ENCODE measurements at places on chromosomes 5 and 9.

GRCh38 chr5:93789173-93790067, 48.0 kb upstream of the POU5F2 start:
- DNase-seq: no peak

DNA sequence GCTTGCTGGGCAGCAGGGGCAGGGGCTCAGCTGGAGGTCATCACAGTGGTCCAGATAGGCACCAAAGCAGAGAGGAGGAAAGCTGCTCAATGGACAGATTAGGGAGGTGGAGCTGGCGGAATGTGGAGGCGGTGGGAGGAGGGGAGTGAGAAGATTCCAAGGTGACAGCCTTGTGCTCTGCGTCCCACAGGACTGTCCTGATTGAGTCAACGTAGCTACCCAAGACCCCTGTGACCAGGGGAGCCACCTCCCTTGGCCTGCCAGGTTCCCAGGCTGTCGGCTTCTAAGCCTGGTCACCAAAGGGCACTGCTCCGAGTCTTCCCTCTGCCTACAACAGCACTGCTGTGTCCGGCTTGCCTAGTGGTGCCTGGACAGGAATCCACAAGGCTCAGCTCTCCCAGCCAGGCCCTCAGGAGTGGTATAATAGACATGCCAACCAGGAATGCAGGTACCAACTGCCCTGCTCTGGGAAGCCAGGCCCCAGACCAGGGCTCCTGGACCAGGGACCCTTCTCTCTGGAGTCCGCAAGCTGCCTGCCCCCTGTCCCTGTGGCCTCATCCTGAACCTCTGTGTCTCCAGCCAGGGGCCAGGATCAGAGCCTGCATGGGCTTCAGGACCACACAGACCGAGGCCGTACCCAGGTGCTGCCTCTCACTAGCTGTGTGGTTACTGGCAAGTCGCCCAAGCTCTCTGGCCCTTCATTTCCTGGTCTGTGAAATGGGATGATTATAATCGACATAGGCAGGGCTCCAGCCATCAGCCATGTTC, 67.9 kb downstream of the STK10 start:
- no peak for DNase-seq

DNA sequence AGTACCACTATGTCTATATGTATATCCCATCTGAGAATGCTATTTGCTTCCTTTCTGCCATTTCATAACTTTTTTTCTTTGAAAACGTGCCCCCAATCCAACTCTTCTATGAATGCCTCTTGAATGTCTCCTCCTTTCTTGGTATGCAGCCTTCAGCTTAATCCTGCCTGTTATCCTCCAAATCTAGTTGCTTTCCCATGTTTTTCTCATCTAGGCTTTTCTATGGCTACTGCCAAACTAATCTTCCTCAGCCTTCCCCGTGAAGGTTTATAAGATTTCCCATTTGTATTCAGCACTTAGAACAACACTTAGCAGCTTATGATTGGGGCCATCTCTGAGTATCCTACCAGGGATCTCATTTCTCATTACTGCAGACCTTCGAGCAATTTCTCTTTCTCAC, 2.5 kb downstream of the TGFBR1 start:
- DNase-seq: no peak

- DNase-seq: no peak
Observed at GRCh38 chr5:5886812-5887486, 464.5 kb downstream of the ICE1 start.

DNA sequence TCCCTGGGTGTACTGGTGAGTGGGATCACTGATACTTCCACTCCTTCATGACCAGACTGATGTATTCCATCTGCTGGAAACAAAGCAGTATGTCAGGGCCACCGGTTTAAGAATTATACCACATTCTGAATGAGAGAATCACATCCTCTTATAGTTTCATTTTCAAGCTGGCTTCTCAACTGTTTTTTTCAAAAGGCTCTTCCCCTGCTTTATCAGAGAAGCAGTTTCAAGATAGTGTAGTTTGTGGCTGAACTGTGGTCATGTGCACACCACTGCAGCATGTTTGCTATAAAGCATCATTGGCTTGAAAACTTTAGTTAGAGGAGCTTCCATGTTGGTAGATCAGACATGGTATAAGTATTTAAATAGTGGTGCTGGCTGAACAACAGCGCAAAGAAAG, 450.5 kb upstream of the CDH10 start:
- DNase-seq: no peak

DNA sequence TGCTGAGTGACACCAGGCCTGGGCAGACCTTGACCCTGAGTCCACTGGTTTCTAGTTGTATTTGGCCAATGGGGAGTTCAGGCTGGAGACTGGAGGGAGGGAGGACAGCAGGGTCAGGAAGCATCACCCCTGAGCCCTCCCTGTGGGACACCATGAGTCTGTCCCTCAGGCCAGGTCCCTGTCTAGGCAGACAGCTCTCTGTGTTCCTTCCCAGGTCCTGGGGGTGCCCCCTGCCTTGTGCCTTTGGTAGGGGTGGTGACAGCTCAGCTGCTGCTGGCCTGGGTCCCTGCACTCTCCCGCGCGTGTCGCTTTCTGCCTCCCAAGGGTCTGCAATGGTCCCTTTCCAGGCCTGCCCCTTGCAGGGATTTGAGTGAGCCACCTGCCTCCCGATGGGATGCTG, 125.5 kb downstream of the OLFM1 start:
- DNase-seq: no peak

GRCh38 chr5:174431504-174431903, 292.9 kb upstream of the MSX2 start:
- DNase-seq: no peak

- DNase-seq: no peak
Observed at GRCh38 chr5:72644296-72644695, 137.1 kb upstream of the ZNF366 start.

DNA sequence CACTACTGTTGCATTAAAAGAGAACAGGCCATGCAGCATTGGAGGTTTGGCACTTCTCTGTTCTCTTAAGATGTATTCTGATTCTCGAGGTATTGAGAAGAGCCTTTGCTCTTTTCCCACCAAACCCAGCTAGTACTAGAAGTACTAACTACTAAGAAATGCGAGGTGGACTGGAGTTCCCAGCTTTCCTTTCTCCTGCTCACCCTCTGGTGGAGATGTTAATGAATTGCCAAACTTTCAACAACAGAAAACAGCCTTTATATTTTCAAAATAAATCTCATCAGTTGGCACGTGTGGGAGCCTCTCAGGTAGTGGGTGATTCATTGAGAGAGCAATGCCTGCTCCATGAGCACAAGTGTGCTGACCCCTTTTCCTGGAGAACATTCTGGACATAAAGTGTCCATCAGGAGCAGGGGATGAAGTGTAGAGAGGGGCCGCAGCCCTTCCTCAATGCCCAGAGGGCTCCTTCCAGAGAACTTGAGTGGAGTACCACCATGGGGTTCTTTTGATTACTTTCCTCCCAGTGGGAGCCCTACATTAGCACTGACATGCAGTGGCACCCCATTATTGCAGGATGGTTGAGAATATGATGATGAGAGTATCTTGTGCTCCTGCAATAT, 45.7 kb downstream of the TMEM174 start:
- DNase-seq: no peak

DNA sequence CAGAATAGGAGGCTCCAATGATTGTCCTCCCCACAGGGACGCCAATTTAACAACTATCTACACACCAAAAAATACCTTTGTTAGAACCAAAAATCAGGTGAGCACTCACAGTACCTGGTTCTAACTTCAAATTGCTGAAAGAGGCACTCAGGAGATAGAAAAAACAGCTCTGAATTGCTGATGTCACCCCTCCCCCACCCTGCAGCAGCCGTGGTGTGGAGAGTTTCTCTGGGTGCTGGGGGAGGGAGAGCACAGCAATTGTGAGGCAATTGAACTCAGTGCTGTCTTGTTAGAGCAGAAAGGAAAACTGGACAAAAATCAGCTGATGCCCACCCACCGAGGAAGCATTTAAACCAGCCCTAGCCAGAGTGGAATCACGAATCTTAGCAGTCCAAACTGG, 41.8 kb downstream of the TNFSF8 start:
- no peak for DNase-seq

DNA sequence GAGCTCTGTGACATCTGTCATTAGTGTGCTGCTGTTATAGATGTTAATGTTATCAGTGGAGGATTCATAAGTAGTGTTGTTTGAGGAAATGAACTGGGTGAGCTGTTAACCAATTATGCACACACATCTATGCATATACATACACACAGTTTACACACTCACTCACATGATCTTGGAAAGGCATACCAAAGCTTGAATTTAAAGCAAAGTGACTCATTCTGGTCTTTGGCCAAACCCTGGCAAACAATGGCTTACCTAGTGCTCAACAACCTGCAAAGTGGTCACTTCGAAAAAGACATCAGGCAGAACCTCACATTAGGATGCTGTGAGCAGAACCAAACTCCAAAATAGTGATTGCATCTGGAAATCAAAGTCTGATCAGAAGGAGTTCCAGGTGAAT, 1037.3 kb upstream of the CDH6 start:
- DNase-seq: no peak

DNA sequence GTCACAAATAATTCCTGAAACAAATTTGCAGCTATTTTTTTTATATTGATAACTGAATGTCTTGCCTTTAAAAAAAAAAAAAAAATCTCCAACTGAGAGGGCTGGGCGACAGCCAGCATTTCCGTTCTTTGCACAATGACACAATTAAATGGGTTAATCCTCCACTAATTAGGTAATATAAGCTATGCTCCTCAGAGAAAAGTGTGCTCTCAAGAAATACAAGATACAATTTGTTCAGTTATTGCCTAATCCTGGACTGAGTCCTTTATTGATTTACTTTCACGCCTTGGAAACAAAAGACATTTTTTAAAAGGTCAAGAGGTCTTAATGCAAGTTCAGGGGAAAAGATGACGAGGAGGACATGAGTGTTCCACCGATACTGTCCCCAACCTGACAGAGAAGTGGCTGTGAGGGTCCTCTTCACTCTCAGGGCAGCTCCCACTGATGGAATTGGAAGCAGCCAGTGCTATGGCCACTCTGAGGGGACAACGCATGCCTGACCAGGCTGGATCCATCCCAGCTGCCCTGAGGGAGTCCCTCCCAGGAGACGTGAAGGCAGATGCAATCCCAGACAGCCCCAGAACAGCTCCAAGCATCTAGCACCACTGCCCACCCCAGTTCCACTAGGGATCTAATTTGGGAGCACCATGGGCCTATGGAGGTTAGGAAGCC, 220.7 kb downstream of the GNA14 start:
- no peak for DNase-seq

DNA sequence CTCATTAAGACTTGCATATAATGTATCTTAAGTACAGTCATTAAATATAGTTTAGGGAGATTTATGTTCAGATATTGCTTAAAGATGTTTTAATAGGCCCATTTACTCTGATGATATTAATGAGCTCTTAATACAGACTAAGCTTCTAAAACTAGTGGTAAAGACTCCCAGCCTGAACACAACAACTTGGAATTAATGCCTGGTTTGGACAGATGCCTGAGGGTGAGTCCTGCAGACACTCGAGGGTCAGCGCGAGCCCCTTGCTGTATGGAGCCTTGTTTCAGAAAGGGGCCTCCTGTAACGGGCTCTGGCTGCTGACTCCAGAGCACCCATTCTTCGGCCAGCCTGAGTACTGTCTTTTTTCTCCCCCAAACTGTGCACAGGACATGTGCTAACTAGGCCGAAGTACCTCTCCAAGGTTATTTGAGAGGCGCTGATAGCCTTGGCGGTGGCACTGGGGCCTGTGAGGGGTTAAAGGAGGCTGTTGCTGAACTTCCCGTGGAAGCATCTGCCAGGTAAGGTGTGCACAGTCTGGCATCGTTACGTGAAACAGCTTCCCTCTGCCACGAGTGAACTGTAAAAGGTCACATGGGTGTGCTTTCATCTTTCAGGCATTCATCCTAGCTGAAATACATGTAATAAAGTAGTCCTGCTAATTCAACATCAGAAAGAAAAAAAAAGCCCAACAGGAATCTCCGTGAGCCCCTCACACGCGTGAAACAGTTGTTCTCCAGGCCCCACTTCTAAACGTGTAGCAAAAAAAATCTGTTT, 113.4 kb downstream of the MVB12B start:
- DNase-seq: no peak

- DNase-seq: no peak
Observed at GRCh38 chr5:85452322-85453025, 1067.8 kb upstream of the EDIL3 start.

- no peak for DNase-seq
Observed at GRCh38 chr9:76353280-76353679, 40.9 kb downstream of the RFK start.

DNA sequence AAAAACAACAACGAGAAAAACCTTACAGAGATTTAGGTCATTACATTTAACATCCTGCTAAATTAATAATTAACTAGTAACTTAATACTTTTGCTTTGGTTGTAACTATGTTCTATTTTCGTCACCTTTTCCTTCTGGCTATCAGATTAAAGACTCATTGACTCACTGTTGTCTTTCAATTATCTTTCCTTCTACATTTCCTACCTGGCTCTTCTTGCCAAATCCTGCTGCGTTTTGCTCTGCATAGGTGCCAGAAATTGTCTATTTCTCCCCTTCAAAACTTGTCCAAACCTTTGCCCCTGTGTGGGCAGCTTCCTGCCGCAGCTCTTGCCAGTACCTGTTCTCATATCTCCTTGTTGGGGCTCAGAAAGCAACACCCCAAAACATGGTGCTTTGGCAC, 235.5 kb upstream of the ZNF608 start:
- no peak for DNase-seq

DNA sequence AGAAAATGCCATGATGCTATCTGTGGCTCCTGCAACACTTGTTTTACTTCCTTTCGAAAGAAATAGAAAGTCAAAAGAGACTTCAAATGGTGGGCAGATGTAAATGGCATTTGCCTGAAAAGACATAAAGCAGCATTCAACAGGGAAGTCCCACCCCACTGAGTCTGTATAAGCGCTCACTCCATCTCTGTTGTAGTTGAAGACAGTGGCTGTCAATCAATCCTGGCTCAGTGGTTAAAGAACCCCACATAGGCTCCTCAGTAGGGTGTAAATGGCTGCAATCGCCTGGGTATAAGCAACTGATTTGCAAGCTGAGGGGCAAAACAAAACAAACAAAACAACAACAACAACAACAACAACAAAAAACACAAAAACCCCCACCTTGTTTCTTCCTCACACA, 158.7 kb downstream of the EFNA5 start:
- no peak for DNase-seq

DNA sequence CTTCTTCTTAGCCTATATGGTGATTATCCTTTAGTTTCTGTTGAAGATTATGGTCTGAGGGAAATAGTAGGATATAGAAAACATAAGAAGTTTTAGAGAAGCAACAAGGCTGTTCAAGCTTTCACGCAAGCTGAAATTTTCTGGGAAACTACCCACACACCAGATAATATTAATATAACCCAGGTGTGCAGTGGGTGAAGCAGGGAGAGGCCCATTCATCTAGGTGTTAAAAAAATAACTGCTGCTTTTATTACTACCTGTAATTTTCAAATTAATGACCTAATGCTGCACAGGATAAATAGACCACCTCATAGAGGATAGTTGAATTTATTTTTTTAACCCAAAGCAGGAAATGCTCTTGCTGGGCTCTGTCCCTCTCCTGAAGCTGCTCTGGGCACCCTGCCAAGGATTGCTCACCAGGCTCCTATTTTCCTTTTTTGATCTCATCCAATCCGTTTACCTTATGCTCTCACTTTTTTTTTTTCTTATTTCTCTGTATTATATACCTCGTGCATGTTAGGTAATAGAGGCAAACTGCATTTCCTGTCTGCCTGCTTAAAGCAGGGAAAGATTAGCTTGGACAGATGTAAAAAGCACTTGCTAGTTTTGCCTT, 124.3 kb upstream of the SLC12A2 start:
- DNase-seq: no peak

- DNase-seq: no peak
Observed at GRCh38 chr5:110965773-110966581, 105.5 kb upstream of the TSLP start.

All from activated T-helper 1 cell treated with Interleukin-2 at 50 U/mL for 16 hours (primary cell).